NCI-H1694 (cell line): ENCODE measurements at places on chromosomes 5 and 9.

- DNase-seq: no peak
Measured at GRCh38 chr9:31606678-31607077, 777.8 kb upstream of the ACO1 start.

DNA sequence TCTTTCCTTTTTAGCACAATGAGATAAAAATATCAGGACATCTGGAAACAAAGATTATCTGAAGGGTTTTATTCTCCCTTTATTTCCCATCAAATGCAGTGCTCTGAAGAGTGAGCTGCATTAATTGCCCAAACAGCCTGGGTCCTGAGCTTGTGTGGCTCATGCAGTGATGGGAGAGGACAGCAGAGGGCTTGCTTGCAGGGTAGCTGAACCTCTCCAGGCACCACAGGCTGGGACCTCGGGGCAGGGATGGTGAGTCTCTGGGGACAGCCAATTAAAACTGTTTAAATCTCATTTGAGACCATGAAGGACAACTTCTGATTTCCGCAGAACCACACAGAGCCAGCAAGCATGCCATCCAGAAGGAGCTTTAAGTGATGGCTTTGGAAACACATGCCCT, 71.2 kb downstream of the PLAC8L1 start:
- no peak for DNase-seq

- no peak for DNase-seq
Measured at GRCh38 chr5:32261198-32261597, 51.5 kb downstream of the MTMR12 start.

DNA sequence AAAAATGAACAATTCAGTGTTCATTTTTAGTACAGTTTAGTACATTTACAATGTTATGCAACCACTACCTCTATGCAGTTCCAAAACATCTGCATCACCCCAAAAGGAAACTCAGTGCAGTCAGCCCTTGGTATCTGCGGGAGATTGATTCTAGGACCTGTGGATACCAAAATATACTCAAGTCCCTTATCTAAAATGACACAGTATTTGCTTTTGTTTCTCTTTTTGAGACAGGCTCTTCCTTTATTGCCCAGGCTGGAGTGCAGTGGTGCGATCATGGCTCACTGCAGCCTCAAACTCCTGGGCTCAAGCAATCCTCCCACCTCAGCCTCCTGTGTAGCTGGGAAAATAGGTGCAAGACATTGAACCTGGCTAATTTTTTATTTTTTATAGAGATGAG, 114.0 kb downstream of the PIP5K1B start:
- no peak for DNase-seq

- no peak for DNase-seq
Measured at GRCh38 chr5:59102437-59102836, 519.6 kb downstream of the RAB3C start.

- no peak for DNase-seq
Measured at GRCh38 chr5:56183506-56183905, 49.6 kb downstream of the ANKRD55 start.
